Stimulated activated CD4-positive, alpha-beta T cell treated with anti-CD3 and anti-CD28 coated beads, Interleukin-4, amount 100 ng/mL, for 24 hours (primary cell): ENCODE measurements at places on chromosomes 5 and 9.

DNA sequence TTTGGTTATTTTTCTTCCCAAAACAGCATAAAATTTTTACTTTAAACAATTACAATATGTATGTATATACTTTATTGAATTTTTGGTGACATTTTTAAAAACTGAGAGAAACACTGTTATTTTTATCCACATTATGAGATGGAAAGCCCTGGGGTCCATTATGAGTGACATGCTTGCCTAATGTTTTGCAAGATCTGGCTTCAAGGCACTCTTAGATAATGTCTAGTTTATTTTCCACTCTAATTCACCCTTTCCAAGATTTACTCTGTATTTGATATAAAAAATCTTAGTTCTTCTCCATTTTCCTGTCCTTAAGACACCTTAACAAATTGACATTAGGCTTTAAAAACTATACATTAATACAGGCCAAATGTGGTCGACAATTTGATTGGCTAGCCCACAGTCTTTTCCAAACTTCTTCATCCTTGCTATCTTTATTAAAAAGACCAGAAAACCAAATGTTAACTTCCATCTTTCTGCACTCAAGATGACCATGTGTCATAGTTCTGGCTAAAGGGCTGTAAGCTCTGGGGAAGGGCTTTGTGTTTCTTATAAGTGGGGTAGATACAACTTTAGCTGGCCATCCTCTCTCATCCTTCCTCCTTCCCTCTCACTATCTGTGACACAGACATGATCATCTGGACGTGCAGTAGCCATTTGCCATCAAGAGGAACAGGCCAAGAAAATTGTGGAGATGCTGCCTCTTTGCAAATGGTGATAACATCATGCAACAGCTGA lies 561.1 kb downstream of the PDE4D start:
- DNase-seq: no peak

DNA sequence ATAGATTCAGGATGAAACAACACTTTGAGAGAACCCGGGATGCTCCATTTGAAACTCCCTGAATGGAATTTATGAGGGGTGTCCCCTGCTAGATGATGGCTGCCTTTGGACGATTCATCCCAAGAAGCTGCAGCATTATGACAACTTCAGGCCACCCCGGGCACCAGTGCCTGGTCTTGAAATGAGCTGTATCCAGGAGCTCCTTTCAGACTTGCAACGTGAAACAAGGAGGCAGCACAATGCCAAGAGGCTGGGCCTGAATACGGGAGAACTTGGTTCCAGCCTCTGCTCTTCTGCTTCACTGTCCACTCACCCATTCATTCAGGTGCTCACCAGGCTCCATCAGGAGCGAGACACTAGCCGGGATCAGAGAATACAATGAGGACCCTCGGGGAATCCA lies 78.3 kb downstream of the STK10 start:
- DNase-seq: no peak

DNA sequence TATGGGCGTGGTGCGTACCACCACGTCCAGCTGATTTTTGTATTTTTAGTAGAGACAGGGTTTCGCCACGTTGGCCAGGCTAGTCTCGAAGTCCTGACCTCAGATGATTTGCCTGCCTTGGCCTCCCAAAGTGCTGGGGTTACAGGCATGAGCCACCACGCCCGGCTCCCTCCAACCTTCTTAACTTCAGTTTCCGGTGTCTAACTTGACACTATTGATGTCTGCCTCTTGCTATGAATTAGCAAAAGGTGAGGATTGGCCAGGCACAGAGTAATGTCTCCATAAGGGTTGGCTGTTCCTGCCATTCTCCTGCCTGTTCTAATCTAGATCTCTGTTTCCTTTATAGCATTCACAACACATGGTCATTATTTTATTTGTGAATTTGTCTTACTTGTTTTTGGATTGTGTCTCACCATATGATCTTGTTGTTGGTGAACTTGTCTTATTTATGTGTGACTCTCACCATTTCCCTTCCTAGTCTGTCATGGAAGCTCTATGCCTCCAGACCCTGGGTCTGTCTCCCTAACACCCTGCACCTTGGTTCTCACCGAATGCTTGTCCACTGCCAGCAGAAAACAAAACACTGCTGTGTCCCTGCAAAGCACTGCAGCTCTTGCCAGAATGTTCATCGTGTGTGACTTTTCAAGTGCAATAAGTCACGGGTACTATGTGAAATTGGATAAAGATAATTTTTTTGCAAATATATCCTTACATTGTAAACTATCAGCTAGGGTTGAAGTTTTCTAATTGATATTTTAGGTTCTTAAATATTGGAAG lies 26.0 kb downstream of the BASP1 start:
- no peak for DNase-seq

- DNase-seq: no peak
These were observed 396.7 kb downstream of the MRPS30 start for GRCh38 chr5:45205403-45205961.

GRCh38 chr5:171869956-171870355 lies 84.3 kb downstream of the SMIM23 start:
- DNase-seq: no peak
